GM03348 (cell line): ENCODE measurements at places on chromosomes 4 and X.

DNA sequence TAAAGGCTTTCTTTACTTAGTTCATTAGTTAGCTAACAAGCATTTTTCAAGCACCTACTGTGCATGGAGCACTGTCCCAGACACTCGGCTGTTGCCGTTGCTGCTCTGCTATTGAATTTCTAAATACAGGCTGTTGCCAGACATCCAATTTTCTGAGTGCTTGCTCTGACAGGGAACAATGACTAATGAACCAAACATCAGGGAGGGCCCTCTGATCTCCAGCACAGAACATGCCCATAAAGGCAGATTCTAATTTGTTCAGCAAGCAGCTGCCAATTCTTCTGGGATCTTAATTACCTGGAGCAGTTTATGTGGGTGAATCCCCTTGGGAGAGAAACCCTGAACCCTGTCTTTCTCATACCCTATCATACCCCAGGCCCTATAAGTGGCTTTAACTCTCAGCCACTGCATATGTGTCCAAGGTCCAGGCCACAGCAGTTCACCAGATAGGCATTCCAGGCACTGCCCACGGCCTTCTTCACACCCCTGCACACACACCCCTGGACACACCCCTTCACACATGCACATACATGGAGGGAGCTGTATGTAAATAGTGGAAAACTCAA lies 27.9 kb downstream of the TSC22D3 start:
- peak; percentile 71 for DNase-seq

DNA sequence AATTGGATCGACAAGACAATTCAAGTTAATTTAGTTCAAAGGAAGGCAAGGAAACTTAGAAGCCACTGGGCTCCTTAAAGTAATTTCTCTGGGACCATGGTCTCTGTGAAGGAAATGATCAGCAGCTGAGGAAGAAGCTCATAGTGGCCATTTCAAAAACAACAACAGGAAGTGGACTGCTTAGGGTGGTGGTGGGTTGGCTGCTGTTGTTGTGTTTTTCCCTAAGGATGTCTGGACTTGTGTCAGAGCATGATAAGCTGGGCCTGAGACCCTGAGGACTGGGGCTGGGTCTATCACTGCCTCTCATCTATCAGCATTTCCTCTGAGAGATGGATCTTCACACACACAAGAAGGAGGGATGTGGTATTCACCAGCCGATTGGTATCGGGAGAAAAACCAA lies 18.3 kb downstream of the KDR start:
- no peak for DNase-seq

DNA sequence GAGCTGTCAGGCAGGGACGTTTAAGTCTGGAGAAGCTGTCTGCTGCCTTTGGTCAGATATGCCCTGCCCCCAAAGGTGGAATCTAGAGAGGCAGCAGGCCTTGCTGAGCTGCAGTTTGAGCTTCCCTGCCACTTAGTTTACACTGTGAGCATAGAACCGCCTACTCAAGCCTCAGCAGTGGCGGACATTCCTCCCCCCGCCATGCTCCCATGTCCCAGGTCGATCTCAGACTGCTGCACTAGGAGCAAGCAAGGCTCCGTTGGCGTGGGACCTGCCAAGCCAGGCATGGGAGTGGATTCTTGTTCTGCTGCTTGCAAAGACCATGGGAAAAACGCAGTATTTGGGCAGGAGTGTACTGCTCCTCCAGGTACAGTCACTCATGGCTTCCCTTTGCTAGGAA lies 24.3 kb downstream of the PLK4 start:
- DNase-seq, result no peak

DNA sequence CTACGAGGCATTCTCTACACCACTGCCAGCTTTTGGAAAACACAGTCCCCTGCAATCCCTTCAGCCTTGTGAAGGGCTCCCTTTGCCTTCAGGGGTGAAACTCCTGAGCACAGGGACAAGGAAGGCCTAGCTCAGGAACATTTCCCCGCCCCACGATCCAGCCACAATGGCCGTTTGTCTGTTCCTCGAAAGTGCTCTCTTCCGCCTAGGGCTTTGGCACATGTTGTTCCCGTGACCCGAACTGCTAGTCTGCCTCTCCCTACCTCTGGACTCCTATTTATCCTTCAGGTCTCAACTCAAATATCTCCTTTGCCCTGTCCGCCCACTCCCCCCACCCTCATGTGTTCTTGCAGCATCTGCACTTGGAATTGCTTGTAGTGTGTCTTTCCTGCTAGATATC lies 12.1 kb downstream of the FGD1 start:
- DNase-seq, result no peak

DNA sequence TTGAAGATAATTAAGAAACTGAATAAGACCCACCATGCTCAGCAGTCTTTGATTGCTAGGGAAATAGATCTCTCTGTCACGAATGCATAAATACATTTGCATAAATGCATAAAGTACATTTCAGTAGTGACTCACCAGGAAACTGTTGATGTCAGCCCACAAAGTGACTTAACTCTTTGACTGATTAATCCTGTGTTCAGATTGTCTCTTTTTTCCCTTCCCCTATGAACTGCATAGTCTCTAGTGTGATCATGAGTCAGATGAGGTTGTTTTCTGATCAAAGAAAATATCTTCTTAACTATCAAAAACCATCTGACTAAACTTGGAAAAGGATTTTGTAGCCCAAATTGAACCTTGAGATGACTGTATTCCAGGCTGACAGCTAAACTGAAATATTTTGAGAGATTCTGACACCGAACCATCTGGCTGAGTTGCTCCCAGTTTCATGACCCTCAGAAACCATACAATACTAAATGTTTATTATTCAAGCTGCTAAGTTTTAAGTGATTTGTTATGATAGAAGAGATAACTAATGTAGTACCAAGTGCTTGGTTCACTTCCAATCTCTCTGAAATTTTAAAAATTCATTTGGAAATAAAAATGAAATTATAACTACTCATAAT lies 1381.5 kb upstream of the AGA start:
- no peak for DNase-seq

- DNase-seq, result no peak
These were observed 92.4 kb downstream of the ENOX2 start for GRCh38 chrX:130810561-130810960.

DNA sequence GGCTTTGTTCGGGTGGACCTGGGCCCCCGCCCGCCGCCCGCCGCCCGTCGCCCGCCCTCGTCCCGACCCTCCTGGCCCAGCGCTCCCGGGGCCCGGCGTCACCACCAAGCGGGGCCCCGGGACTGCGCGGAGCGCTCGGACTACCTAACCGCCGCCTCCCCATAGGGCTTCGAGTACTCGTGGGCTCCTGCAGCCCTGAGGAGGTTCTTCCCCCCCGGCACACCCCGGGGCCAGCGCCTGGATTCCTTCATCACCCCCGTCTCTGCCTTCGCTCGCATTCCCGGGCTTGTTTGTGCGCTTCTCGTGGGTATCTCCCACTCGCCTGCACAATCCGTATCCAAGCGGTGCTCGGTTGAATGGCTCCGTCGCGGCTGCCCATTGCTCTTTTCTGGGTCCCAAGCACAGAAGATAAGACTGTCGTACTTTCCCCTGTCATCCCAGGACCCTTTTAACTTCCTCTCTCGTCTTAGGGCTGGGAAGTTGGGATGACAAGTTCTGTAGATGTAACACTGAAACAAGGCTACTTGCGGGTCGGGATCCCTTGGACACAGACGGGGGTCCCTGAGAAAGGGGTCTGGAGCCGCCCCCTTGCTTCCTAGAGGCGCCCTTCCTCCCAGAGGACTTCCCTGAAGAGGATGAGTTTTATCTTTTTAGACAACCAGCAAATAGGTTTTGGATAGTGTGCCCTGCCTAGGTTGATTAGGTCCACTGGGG lies 565 bp downstream of the MOB1B start:
- peak; percentile 80 for DNase-seq

- peak; percentile 37 for DNase-seq
These were observed 153.5 kb downstream of the STK32B start for GRCh38 chr4:5204781-5205180.

GRCh38 chr4:77913348-77913747 lies 50.7 kb downstream of the MRPL1 start:
- no peak for DNase-seq

DNA sequence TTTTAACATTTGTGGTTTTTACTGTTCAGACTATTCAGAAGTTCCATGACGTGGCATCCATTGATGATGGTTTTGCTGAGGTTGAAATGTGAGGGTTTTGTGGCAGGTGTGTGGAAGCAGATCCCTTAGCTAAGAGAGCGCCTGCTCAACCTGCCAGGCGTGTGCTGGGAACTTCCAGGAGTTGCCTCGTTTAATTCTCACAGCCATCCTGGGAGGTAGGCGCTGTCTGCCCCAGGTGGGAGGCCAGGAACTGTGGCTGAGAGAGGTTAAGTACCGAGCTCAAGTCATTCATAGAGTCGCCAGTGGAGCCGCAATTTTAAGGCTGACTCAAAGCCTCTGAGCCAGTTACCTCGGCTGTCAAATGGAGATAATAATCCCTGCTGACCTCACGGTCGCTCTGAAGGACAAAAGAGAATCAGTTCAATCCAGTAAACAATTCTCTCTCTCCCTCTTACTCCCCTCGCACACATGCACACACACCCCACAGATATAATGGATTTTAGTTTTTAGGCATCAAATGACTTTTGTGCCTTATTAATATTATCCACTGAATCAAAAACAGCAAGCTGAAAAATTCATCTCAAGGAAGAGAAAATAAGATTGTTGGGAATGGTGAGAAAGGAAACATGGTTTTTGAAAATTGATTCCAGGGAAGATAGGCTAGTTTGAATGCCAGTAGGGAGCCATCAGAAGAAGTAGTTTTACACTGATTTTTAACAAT lies 171.3 kb downstream of the PTTG2 start:
- no peak for DNase-seq

GRCh38 chr4:169136796-169137557 lies 126.9 kb upstream of the CBR4 start:
- DNase-seq, result no peak

DNA sequence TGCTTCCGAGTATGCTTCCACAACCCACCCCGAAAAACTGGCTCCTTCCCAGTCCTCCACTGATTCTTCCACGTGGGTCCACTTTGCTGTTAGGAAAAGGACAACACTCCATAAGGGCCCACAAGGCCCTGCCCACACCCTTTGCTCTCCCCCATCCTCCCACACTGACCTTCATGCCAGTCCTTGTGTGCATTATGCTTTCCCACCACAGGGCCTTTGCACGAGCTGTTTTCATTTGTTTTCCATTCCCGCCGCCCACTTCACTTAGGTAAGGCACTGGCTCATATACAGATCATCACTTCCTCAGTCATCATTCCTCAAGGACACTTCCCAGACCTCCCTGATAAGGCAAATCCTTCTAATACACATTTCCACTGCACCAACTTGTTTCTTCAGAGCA lies 16.8 kb upstream of the SEL1L3 start:
- no peak for DNase-seq

- DNase-seq, result peak; percentile 88
These were observed at the start of gene PSAPL1 for GRCh38 chr4:7434766-7435150. Gene PSAPL1, minus strand, starts transcription at chr4:7434930. Its CDS starts 51 bp downstream, at chr4:7434879.

GRCh38 chr4:184722798-184723197 lies 11.1 kb downstream of the CENPU start:
- no peak for DNase-seq

GRCh38 chr4:148441624-148441985 lies 609 bp downstream of the NR3C2 start:
- DNase-seq, result no peak

DNA sequence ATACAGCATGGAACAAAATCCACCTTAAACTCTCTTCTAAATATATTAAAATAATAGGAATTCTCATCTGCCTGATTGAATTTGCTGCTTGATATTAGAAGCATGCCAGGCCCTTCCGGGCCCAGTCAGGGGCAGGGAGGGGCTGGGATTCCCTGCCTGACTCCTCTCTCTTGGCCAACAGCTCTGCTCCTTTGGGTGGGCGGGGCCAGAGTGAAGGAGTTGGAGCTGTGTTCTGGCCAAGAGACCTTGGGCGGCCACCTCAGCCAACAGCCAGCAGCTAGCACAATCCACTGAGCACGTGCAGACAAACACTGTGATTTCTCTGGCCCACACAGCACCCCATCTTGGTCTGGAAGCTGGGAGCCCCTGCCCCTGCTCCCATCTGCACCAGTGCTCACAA lies 140.3 kb downstream of the PJA1 start:
- peak; percentile 68 for DNase-seq

GRCh38 chrX:13164611-13165010 lies 120.2 kb upstream of the FAM9C start:
- DNase-seq, result no peak

DNA sequence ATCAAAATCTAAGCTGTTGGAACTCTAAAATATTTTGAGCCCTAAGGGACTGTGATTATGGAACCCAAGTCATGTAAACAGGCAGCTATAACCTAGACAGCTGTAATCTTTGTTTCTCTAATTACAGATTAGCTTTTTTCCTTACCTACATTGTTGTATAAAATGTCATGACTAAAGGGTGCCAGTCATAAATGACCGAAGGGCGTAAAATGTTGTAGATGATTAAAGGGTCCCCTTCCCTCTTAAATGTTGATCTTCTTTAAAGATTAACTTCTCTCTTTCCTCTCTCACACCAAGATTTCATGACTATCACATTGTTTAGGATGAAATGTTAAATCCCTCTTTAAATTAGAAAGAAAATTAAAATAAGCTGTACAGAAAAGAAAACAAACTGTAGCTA lies 659.4 kb upstream of the NR3C2 start:
- DNase-seq, result no peak
